ENCODE measurements at places on chromosomes 2 and 18.

DNA sequence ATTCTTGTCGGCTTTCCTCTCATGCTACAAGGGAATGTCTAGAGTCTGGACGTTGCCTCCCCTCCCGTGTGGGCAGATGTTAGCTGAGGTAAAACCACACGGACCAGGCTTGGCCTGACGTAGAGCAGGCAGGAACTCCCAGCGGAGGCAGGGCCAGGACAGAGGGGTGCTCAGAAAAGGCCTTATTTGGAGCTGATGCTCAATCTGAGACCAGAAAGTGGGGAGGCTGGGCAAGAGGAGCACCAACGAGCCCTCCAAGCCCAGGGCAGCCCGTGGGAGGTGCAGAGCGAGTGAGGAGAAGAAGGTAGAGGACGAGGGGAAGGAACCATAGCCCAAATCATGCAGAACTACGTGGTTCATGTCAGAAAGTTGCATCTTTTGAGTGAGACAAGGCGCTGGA, 9.0 kb downstream of the TEX51 start:
- DNase-seq, result no peak

GRCh38 chr2:27739058-27739373, 32.5 kb upstream of the MRPL33 start:
- no peak for DNase-seq

- no peak for DNase-seq
Observed at GRCh38 chr18:73684647-73685046, 463.0 kb downstream of the FBXO15 start.

DNA sequence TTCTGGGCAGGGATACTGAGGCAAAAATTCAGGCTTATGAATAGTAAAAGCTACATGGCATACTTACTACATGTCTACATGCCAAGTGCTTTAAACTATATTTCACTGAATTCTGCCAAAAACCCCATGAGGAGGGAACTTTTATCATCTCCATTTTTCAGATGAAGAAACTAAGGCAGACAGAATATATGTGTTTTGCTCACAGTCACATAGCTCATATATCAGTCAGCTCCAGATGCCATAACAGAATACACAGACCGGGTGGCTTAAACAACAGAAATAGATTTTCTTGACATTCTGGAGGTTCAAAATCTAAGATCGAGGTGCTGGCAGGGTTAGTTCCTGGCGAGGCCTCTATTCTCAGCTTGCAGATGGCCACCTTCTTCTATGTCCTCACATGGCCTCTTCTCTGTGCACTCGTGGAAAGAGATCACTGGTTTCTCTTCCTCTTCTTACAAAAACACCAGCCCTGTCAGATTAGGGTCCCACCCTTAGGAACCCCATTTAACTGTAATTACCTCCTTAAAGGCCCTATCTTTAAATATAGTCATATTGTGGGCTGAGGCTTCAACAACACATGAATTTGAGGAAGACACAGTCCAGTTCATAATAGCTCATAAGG, 27.1 kb upstream of the CREB1 start:
- no peak for DNase-seq

DNA sequence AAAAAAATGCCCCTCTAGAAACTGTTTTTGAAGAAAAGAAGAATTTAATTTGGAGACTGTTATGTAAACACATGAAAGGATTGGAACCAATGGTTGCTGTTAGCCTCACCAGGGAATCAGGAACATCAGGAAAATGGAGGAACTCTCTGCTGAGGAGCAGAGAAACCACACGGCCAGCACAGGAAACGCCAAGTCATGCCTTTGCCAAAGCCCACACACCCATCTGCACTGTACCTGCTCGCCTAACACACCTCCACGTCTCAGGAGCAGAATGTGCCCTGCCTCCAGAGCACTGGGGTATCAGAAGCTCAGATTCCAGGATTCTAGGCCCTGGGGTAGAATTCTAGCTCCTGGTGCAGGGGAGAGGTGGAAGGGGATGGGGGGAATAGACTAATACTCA, 9.8 kb upstream of the SCYGR1 start:
- DNase-seq, result no peak

DNA sequence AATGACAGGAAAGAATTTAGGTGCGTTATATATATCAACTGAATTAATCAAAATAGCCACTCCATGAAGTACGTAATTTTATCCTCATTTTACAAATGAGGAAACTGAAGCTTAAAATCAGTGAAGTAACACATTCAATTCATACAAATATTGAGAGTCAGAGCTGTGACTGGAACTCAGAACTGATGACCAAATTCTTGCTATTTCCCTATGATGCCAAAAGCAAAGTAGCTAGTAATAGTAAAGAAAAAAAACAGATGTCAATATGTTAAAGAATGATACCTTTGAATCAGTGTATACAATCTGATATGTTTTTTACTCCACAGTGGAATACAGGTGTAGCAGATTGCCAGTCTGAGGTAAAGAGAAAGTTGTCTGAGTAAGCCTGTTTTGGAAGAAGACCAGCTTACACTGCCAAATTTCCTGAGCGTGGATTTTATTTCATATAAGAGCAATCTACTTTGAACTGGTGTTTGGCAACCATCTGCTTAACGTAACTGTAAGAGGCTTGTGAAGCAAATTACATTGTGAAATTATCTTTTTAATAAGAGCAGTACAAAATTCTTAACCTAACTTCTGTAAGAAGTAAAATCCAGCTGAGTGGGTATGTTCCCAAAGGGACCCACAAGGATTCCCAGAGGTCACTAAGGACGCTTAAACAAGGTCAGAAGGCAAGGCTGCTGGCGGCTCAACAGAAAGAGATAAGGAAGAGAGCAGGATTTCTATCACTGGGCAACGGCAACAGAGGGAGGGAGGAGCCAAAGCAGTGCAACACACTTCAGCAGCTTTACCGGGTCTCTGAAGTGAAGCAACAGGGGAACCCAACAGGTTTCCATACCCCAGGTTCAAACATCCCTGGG, 85.6 kb downstream of the IKZF2 start:
- no peak for DNase-seq

GRCh38 chr2:37983719-37984118, 58.6 kb downstream of the RMDN2 start:
- no peak for DNase-seq

- DNase-seq, result no peak
Observed at GRCh38 chr2:70024284-70024683, 62.9 kb upstream of the ASPRV1 start.

- no peak for DNase-seq
Observed at GRCh38 chr2:234606896-234607295, 110.0 kb upstream of the ARL4C start.

GRCh38 chr2:172596776-172597175, 40.9 kb downstream of the PDK1 start:
- DNase-seq, result no peak

DNA sequence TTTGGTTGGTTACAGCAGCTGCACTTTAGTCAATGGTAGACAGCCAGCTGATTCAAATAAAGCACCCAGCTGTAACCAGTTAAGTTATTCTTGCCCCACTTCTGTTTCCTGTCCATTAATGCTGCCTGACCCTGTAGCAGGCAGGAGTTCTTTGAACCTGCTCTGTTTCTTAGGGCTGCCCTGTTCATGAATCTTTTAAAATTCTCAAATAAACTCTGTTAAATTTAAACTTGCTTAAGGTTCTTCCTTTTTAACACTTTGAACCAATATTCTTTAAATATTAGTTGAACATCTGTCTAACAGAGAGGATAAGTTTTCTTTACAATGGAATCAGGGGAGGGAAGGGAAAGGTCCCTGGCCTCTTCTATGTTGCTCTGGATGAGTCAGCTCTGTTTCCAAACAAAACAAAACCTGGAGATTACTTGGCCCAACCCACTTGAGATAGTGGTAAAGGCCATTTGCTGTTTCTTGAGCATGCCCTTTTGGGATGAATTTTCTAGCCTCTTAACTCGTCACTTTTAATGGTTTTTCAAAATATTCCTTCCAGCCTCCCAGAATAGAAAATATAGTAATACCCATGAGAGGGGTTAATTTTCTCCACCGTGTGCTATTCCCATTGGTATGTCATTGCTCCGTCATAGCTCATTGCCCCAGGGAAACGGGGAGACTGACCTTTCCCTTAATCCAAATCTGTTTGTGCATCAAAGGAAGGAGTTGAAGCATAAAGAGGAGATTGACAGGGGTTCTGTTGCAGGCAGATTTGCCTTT, 112.1 kb upstream of the FHL2 start:
- no peak for DNase-seq

DNA sequence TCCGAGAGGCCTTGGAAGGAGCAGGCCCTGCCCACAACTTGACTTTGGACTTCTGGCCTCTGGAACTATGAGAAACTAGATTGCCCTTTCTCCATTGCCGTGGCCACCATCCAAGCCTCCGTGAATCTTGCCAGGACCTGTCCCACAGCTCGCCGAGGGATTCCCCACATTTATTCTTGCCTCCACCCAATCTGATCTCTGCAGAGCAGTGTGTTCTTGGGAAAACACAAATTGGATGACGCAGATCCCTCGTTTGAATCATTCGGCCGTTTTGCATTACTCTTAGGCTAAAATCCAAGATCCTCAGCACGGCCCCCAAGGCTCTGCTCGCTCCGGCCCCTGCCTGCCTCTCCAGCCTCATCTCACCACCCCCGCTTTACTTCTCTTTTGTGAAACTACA, 364.2 kb downstream of the ZNF516 start:
- DNase-seq, result no peak

DNA sequence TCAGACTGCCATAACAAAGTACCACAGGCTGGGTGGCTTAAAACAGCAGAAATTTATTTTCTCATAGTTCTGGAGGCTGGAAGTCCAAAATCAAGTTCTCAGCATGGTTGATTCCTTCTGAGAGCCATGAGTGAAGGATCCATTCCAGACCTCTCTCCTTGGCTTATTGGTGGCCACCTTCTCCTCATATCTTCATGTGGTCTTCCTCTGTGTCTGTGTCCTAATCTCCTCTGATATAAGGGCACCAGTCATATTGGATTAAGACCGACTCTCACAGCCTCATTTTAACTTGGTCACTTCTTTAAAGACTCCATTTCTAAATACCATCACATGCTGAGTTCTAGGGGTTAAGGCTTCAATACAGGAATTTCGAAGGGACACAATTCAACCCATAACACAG, 65.1 kb downstream of the CFAP221 start:
- no peak for DNase-seq

Data from HTR-8/SVneo (cell line).